Tibial artery (tissue), 4 donors: ENCODE measurements at places on chromosomes 11 and 22.

- peak; percentile 30 for DNase-seq
These were observed 55.1 kb downstream of the IRAG1 start for GRCh38 chr11:10638316-10638925.

DNA sequence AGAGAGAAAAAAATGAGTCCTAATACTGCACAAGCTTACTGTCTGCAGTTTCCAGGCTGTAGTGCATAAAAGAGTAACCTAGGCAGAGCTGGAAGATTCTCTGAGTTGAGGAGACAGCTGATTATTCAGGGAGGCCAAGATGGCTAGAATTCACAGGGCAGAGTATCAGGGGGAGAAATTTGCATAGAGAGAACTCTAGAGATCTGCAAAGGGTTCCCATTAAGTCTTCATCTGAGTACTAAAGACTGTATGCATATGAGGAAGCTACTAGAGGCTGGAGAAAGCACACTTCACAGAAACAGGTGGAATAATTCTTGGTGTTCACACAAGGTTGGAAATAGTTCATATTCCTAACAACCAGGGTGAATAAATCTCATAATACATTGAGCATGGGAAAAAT is 66.6 kb upstream of the RRAS2 start:
- no peak for DNase-seq

GRCh38 chr11:64070314-64070681 is 34.6 kb downstream of the FLRT1 start:
- no peak for DNase-seq

GRCh38 chr22:28402060-28402459 is 277.6 kb downstream of the TTC28 start:
- DNase-seq: no peak

DNA sequence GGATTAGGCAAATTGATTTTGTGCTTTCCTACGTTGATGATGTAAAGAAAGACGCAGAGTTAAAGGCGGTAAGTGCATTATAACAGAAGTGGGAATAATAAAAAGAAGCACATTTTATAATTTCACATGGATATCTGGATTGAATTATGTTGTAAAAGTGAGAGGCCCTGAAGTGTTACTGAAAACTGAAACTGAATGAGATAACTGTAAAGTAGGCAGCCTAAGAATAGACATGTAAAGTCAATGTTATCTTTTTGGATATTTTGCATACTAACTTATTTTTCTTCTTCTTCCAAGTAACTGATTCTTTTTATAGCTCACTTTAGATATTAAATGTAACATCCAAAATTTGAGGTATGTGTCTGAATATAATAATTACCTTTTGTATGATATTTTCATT is 28.3 kb downstream of the ANO5 start:
- DNase-seq: no peak

DNA sequence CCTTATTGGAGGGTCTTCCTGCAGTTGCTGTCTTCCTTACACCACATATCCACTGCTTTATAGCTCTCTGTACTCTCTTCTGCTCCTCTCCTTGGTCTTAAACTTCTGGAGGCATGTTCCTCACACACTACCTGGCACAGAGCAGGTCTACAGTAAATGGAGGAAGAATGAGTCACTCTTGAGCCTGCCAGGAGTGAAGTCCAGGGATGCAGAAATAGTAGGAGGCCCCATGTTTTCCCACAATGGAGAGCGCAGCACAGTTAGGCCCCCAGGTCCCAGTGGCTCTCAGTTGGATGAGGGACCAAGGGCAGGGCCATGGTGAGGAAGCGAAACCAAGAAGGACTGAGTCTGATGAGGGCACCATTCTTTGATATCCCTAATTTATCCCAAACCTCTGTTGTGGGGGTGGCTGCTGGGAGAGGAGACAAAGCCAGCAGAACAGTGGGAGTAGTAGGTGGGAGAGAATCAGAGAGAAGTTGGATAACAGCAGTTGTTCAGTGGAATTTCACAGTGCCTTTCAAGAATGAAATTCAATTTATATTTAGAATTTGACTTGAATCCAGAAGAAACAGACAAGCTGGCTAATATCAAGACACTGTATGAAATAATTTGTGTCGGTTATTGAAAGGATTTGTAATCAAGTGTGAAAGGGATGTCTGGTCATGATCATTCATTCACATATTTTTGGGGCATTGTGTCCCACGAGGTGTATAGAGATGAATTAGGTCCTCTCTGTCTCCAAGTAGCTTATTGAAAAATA is 187.8 kb downstream of the HIPK3 start:
- DNase-seq: no peak

DNA sequence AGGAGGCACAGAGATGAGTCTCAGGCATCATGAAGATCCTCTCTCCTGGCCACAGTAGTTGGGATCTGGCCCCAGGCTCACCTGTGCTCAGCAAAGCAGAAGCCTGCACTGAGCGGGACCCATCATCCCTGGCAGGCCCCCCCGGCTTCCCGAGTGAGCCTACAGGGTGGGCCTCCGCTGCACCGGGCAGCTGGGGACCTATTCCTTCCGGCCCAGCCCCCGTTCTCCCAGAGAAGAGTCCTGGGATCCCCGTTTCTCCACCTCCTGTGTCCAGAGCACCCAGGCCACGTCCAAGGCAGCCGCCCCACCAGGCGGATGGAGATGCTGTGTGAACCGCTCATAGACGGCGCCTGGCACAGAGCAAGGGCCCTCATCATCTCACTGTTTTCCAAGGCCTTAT is 52.5 kb downstream of the ANO1 start:
- no peak for DNase-seq

GRCh38 chr11:17014833-17015626 is 816 bp upstream of the PLEKHA7 start:
- no peak for DNase-seq

- no peak for DNase-seq
These were observed 174.7 kb downstream of the TBC1D22A start for GRCh38 chr22:46937185-46937584.

DNA sequence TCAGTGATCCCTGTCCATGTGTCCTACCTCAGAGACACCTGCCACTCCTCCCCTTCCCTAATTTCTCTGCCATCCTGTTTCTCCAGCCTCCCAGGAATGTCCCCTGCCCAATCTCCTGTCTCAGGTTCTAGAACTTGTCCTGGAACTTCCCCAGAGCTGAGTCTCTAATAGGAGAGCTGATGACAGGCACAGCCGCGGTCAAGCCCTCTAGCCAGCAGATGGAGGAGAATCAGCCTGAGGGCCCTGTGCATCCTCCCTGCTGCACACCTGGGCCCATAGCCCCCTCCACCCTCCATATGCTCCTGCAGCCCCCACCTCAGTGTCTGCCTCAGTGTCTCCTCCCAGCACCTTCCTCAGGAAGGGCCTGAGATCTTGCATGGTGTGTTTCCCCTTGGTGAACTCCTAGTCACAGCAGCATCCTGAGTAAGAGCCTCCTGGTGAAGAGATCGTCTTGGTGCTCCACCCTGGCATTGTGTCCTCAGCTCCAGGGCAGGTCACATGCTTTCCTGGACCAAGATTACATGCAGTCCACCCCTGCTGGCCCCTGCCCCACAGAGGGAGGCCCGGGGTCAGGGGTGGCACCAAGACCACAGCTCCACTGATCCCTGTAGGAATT is 43.9 kb upstream of the VPREB1 start:
- no peak for DNase-seq

GRCh38 chr11:73520353-73521061 is 77.4 kb downstream of the FAM168A start:
- no peak for DNase-seq

DNA sequence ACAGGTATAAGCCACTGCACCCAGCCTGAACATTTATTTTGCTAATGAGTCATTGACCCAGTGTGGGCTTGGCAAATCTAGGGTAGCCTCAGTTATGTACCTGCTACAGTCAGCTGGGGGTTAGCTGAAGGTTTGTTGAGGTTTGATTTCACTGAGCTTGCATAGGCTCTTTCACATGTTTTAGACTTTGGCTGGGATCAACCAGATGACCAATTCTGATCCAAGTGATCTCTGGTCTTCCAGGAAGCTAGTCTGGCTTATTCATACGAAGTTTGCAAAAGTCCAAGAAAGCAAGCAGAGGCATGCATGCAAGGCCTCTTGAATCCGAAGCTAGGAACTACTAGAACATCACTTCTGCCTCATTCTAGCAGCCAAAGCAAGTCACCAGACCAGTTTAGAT is 21.0 kb downstream of the SERPING1 start:
- no peak for DNase-seq

DNA sequence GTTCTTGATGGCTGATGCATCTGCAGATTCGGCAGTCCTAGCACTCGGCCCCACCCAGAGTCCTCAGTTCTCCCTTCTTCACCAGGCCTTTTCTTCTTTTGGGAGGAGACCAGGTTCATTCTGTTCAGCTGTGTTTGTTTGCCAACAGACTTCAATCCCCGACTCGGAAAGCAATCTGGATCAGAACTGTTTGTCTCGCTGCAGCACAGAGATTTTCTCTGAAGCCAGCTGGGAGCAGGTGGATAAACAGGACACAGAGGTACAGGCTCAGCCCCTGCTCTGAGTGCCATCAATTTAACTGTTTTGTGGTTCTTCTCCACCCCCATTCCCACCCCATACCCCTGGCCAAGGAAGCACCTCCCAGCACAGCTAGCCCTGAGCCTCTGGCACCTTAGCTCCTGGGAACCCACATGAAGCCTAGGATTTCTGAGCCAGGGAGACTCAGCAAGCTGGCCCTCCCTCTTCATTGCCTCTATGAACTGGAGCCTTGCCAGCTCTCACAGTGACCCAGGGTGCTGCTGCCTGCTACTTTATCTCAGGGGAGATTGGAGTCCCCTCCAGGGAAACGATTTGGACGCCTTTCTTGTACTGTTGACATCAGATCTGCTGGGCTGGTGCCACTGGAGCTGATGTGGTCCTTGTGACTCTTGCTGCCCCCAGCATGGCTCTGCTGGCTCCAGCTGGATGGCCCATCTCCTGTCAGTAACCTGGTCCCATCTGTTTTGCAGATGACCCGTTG is 58.2 kb upstream of the HORMAD2 start:
- DNase-seq: no peak

- DNase-seq: no peak
These were observed 35.5 kb downstream of the POLR3H start for GRCh38 chr22:41508770-41509170.

GRCh38 chr11:65663639-65664200 is 1.0 kb upstream of the RELA start:
- DNase-seq: peak; percentile 87

DNA sequence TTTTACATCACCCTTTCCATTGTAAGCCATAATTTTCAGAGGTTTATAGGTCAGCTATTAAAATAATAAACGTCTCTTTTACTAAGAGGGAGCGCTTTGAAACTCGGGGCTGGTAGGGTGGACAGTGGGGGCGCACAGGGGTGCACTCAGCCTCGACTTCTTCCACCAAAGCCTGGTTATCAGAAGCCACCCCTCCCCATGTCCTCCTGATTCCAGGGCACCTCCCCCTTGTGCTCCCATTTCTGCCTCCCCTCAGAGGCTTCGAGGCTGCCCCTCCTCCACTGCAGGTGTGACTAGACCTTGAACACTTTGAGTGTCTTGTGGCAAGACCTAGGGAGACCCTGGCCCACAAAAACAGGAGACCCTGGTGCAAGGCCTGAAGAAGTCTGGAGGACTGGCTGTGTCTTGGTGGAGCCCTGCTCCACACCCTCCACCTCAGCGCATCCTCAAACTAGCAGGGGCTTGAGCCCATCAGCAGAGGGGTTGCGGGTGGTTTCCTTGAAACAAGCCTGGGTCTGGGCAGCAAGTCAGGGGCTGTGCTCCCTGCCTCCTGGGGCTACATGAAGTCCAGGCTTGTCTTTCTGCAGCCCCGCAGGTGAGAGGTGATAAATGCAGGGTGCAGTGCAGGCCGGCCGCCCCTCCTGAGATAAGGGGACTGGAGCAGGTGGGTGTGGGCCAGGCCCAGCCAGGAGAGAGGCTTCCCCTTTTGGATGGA is 3.0 kb downstream of the CDKN1C start:
- DNase-seq: no peak

DNA sequence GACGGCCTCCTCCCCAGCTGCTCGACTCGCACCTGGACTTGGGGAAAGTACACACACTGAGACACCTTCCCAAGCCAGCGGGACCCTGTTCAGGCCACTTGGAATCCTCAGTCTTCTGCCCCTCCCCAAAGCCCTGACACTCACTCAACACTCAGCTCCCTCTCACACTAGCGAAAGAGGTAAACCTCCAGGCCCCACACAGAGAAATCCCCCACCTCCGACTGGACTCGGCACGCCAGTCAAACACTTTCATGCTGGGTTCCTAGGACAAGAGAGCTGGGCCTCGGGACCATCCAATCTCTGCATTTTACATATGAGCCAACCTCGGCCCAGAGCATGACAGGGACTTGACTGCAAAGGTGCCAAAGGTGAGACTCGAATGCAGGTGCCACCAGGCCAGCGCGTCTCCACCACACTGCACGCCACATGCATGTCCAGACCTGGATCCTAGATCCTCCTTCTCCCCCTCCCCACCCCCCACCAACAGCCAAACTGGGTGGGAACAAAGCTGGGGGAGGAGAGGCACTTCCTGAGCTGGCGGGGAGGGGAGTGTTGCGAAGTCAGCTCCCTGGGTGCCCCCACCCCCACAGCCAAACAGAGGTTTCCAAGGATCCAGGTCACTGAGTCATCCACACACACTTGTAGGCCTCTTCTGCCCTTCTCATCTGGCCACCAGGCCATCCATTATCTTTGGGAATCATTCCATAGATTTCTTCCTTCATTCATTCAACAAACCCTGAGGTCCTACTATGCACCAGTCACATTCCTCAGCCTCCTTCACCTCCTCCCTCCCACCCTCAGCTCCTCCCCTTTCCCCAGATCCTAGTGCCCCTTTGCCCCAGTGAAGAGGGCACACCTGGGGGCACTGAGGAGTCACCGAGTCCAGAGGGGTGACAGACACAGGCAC is 10.7 kb upstream of the CD5 start:
- peak; percentile 37 for DNase-seq

GRCh38 chr11:120432056-120433018 is 79.2 kb upstream of the GRIK4 start:
- peak; percentile 65 for DNase-seq

- no peak for DNase-seq
These were observed 619 bp downstream of the LRRC75B start for GRCh38 chr22:24592058-24592850.

- DNase-seq: peak; percentile 81
These were observed 35.1 kb upstream of the SUSD2 start for GRCh38 chr22:24146194-24146616.

DNA sequence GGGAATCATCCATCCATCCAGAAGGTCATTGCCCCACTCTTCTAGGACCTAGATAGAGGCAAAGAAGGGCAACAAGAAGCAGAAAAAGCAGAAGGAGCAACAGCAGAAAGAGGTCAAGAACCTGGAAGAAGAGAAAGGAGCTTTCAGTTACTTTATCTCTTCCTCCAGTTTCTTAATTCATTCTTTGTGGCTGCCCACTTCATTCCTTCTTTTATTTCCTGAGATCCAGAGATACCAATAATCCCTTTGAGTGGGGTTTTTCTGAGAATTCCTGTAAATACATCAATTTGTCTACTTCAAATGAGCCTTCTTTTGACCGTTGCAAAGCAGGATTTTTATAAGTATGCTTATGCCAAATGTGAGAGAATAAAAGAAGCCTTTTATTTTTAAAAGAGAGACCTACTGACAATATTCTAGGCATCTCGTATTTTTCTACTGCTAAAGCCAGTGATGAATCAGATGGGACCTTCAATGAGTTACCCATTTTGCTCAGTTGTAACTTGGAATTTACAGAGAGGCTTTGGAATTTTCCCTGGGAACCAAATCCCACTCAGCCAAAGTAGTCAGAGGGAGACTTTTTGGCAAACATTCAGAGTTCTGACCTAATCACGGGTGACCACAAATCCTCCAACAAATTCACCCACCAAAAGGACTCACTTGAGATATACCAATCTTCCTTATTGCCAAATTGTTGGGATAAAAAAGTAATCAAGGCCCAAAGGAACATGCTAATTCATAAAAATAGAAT is 54.9 kb downstream of the ZC3H12C start:
- DNase-seq: no peak
